ENCODE measurements at places on chromosomes 6 and 20.

DNA sequence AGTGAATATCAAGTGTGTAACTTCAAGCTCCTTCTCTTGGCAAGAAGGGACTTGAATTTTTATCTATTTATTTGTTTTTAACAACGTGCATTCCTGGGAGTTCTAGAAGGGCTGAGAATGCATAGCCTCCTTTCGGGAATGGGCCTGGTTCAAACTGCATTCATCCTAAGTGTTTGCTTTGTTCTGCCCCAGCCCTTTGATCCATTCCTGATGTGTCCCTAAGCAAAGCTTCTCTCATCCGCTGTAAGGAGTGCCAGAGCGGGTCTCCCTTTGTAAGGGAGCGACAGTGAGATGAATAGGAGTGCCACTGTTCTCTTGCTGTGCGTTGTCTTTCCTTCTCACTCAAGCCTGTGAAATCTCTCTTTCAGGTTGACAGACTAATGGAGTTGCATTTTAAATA, 61.0 kb upstream of the VSTM2L start:
- no peaks in the 10 kb centered on the region for H3K27me3 ChIP-seq
- H3K4me3 ChIP-seq, result no peak overlapping the region
- H3K27ac ChIP-seq, result no peak overlapping the region
- no peak for DNase-seq

DNA sequence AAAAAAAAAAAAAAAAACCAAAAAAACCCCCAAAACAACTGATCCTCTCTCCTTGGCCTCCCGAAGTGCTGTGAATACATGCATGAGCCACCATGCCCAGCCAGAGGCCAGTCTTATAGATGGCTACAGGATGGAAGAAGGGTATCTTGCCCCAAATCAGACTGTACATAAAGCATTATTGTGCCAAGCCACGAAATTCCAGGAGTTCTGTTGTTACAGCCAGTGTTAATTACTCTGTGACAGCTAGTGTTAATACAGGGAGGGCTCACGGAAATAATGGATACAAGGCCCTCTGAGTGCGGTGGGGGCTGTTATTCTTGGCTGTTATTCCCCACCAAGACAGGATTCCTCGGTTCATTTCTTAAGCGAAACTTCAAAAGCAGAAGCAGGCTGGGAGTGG, 1.4 kb upstream of the CLPSL2 start:
- no peak for DNase-seq
- H3K27ac ChIP-seq, result no peak overlapping the region
- no peaks in the 10 kb centered on the region for H3K36me3 ChIP-seq
- no peak overlapping the region for H3K4me3 ChIP-seq
- peaks cover 23% of the 10 kb centered on the region for H3K27me3 ChIP-seq

GRCh38 chr20:22404419-22405170, 179.8 kb downstream of the FOXA2 start:
- H3K27me3 ChIP-seq, result no peaks in the 10 kb centered on the region
- no peak overlapping the region for H3K27ac ChIP-seq
- DNase-seq, result no peak
- no peak overlapping the region for H3K4me3 ChIP-seq
- H3K36me3 ChIP-seq, result no peaks in the 10 kb centered on the region

DNA sequence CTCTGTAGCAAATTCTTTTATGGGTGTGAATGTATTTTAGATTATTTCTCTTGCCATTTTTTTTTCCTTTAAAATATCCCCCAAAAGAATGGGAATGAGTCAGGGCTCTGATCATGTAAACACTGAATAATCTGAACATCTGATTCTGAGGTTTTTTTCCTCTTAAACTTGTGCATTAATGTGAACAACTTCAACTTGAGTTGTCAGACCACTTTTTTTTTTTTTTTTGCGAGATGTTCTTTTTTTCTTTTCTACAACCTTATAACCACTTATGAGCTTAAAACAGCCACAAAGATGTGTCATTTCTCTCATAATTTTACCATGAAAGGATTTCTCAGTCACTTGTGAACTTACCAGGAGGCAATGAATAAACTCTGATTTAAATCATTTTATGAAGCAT, 85.3 kb downstream of the TBC1D7 start:
- no peak for DNase-seq
- no peaks in the 10 kb centered on the region for H3K4me1 ChIP-seq
- H3K27me3 ChIP-seq, result peaks cover 36% of the 10 kb centered on the region
- no peaks in the 10 kb centered on the region for H3K36me3 ChIP-seq

- H3K27me3 ChIP-seq, result peaks cover 6% of the 10 kb centered on the region
- H3K4me3 ChIP-seq, result no peak overlapping the region
- peak; percentile 64 for DNase-seq
- no peak overlapping the region for H3K27ac ChIP-seq
Observed at GRCh38 chr20:24917797-24918578, 31.1 kb upstream of the CST7 start.

GRCh38 chr6:1472643-1473042, 83.3 kb downstream of the FOXF2 start:
- H3K4me3 ChIP-seq, result no peak overlapping the region
- H3K36me3 ChIP-seq, result no peaks in the 10 kb centered on the region
- peaks cover 32% of the 10 kb centered on the region for H3K27me3 ChIP-seq
- no peak for DNase-seq
- no peaks in the 10 kb centered on the region for H3K4me1 ChIP-seq
- no peak overlapping the region for H3K27ac ChIP-seq

DNA sequence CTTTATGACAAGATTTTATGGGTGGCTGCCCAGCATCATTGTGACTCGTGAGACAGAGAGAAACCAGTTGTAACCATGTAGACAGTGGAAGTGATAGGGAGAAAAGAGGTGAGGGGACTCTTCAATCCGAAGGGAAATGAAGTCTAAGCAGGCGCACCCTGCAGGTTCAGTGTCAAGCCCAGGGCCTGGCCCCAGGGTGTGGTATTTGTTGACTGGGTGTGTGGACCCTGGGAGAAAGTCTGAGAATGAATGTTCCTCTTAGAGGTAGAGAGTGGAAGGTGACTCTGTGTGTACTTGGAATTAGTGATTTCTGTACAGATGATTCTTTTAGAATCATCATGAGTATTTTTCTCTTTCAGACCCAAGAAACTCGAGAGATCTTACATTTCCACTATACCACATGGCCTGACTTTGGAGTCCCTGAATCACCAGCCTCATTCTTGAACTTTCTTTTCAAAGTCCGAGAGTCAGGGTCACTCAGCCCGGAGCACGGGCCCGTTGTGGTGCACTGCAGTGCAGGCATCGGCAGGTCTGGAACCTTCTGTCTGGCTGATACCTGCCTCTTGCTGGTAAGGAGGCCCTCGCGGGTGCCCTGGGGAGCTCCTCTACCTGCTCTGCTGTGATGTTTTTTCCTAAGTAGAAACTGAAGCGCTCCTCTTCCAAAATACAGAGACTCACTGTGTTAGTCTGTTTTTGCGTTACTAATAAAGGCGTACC, 68.0 kb downstream of the PTPN1 start:
- H3K27ac ChIP-seq, result no peak overlapping the region
- no peak for DNase-seq
- peaks cover 64% of the 10 kb centered on the region for H3K36me3 ChIP-seq
- no peak overlapping the region for H3K4me3 ChIP-seq
- no peaks in the 10 kb centered on the region for H3K27me3 ChIP-seq

- no peak for DNase-seq
Observed at GRCh38 chr6:129105035-129105434, 222.1 kb downstream of the LAMA2 start.

- H3K36me3 ChIP-seq, result no peaks in the 10 kb centered on the region
- H3K4me3 ChIP-seq, result no peak overlapping the region
- no peak overlapping the region for H3K27ac ChIP-seq
Observed at GRCh38 chr20:64101731-64102621, 5.4 kb downstream of the NPBWR2 start.

- no peak for DNase-seq
- H3K36me3 ChIP-seq, result no peaks in the 10 kb centered on the region
- H3K27ac ChIP-seq, result no peak overlapping the region
- no peaks in the 10 kb centered on the region for H3K27me3 ChIP-seq
Observed at GRCh38 chr6:169388395-169389166, 134.9 kb upstream of the THBS2 start.

DNA sequence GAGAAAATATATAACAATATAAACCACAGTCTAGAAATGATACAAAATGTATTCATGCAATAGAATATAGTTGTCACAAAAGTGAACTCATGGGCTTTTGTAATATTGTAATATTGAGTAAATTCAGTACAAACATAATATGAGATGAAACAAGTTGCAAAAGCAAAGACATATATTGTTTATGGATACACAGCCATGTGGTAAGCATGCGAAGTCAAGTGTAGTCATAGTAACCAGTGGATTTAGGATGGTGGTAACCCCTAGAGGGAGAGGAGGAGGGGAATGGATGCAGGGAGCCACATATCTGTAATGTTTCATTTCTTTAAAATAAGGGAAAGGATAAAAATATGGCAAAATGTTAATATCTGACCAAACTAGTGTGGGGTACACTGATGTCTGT, 47.3 kb downstream of the ARMC2 start:
- no peak for DNase-seq
- peaks cover 52% of the 10 kb centered on the region for H3K4me1 ChIP-seq
- peaks cover 10% of the 10 kb centered on the region for H3K36me3 ChIP-seq
- peaks cover 5% of the 10 kb centered on the region for H3K27me3 ChIP-seq
- peak overlapping the region; percentile 87 for H3K27ac ChIP-seq

DNA sequence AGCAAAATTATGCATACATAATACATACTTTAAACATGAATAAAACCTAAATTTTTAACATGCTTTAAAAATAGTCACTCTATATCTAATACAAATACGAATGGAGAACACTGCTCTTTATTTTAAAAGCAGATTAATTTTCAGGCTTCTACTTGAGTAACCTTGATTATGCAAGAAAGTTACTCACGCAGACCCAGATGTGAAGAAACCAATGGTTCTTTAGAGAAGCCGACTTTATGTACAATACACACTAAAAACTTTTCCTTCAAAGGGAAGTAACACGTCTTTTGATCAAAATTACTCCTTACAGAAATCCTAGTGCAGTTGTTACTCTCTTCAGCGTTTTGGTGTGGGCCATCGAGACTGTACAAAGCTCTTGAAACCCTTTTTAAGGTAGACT, 136.9 kb upstream of the SLC22A16 start:
- no peak for DNase-seq
- H3K27me3 ChIP-seq, result no peaks in the 10 kb centered on the region
- no peak overlapping the region for H3K4me3 ChIP-seq
- H3K36me3 ChIP-seq, result peaks cover 26% of the 10 kb centered on the region

- peaks cover 67% of the 10 kb centered on the region for H3K27me3 ChIP-seq
- peaks cover 21% of the 10 kb centered on the region for H3K4me1 ChIP-seq
- no peak overlapping the region for H3K4me3 ChIP-seq
- DNase-seq, result no peak
- H3K27ac ChIP-seq, result no peak overlapping the region
Observed at GRCh38 chr6:125753218-125753936, 3.9 kb downstream of the HEY2 start.

DNA sequence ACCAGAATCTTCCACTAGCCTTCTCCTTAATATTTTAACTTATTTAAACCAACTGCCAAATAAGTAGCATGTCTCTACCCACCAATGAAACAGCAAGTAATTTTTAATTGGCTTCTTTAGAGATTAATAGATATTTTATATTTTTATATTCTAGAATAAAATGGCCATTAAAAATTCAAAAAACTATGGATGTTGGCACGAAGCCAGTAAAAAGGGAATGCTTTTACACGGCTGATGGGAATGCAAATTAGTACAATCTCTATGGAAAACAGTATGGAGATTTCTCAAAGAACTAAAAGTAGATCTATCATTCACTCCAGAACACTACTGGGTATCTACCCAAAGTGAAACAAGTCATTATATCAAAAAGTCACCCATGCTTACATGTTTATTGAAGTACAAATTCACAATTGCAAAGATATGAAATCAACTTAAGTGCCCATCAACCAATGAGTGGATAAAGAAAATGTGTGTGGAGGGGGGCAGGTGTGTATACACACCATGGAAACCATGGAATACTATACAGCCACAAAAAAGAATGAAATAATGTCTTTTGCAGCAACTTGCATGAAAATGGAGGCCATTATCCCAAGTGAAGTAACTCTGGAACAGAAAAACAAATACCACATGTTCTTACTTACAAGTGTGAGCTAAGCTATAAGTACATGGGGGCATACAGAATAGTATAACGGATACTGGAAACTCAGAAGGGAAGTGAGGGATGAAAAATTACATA, 15.1 kb downstream of the SHPRH start:
- H3K36me3 ChIP-seq, result peaks cover 51% of the 10 kb centered on the region
- no peak overlapping the region for H3K27ac ChIP-seq
- H3K4me1 ChIP-seq, result no peaks in the 10 kb centered on the region
- no peak overlapping the region for H3K4me3 ChIP-seq

DNA sequence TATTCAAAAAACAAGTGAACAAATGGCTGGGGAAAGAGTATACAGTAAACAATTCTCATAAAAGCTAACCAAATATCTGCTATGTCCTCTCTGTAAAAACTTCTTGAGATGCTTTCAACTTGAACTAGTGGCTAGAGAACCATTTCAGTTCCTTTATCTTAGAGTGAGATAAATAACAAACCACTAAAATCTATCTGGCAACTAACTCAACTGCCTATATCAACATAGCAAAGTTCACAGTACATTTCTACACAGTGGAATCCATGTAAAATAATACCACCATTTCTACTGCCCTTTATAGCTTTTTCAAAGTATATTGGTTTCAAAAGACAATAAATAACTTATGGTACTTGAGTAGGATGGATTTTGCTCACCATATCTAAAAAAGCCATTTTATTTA, 95.1 kb downstream of the MMS22L start:
- no peak for DNase-seq
- H3K4me1 ChIP-seq, result no peaks in the 10 kb centered on the region
- no peak overlapping the region for H3K27ac ChIP-seq
- peaks cover 3% of the 10 kb centered on the region for H3K36me3 ChIP-seq

DNA sequence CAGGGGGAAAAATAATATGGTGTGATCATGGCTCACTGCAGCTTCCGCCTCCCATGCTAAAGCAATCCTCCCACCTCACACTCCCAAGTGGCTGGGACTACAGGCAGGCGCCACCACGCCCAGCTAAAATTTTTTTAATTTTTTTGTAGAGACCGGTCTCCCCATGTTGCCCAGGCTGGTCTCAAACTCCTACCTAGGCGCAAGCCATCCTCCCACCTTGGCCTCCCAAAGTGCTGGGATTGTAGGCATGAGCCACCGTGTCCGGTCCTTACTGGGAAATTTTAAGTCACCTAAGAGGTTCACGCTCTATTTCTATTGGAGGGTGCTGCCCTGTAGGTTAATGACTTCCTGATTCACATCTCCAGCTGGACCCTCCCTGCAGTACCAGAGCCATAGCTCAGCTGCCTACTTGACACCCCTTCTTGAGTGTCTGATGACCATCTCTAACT, 626 bp upstream of the CDK5RAP1 start:
- peak overlapping the region; percentile 86 for H3K4me3 ChIP-seq
- H3K27ac ChIP-seq, result peak overlapping the region; percentile 87
- peaks cover 15% of the 10 kb centered on the region for H3K36me3 ChIP-seq
- no peak for DNase-seq
- peaks cover 31% of the 10 kb centered on the region for H3K4me1 ChIP-seq
- H3K27me3 ChIP-seq, result no peaks in the 10 kb centered on the region

- no peak overlapping the region for H3K4me3 ChIP-seq
- H3K36me3 ChIP-seq, result peaks cover 65% of the 10 kb centered on the region
- no peak overlapping the region for H3K27ac ChIP-seq
- DNase-seq, result no peak
- peaks cover 14% of the 10 kb centered on the region for H3K4me1 ChIP-seq
- H3K27me3 ChIP-seq, result no peaks in the 10 kb centered on the region
Observed at GRCh38 chr6:111686249-111686931, 80.7 kb upstream of the TRAF3IP2 start.

All from activated CD8-positive, alpha-beta memory T cell treated with anti-CD3 and anti-CD28 coated beads, Interleukin-2, amount 10 ng/mL, durations not matched to agents 7 days and 5 days (primary cell).